ENCODE measurements at places on chromosomes 12 and 14.

GRCh38 chr12:107780298-107780697 is 5.8 kb downstream of the ASCL4 start:
- DNase-seq: no peak

DNA sequence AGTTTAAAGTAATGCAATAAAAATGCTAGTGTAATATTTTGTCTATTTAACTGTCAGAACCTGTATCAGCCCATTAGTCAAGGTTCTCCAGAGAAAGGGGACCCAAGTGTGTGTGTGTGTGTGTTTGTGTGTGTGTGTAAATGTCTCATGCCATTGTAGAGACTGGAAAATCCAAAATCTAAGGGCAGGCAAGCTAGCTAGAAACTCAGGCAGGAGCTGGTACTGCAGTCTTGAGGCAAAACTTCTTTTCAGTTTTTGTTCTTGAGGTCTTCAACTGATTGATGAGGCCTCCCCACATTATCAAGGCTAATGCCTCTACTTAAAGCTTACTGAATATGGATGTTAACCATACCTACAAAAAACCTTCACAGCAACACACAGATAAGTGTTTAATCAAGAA is 126.7 kb downstream of the PRKD1 start:
- no peak for DNase-seq

DNA sequence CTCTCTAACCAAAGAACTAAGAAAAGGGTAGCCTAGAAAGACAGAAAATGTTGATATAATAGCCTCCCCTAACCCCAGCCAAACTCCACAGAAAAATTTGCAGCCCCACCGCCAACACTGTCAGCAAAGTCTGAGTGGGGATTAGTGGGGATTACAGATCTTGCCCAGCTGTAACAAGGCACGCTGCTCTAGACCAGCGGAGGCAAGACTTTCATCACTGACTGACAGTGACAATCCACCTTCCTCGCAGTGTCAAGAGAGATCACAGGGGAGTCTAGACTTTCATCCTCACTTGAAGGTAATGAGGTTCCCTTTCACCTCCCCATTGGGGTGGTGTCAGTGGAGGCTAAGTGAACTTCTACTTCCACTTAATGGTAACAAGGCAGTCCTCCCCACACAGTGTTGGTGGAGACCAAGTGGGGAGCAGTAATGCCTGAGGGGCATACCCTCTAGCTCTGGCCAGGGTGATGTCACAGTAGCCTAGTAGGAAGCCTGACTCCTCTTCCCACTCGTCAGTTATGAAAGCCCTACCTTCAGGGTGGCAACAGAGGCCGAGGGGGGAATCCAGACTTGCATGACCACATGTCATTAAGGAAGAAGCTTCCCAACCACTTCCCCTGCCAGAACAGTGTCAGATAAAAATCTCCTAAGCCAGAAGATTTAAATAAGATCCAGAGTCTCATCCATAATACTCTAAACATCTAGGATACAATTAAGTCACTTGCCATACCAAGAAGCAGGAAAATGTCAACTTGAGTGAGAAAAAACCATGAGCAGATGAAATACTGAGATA is 91.7 kb upstream of the RASSF8 start:
- no peak for DNase-seq

DNA sequence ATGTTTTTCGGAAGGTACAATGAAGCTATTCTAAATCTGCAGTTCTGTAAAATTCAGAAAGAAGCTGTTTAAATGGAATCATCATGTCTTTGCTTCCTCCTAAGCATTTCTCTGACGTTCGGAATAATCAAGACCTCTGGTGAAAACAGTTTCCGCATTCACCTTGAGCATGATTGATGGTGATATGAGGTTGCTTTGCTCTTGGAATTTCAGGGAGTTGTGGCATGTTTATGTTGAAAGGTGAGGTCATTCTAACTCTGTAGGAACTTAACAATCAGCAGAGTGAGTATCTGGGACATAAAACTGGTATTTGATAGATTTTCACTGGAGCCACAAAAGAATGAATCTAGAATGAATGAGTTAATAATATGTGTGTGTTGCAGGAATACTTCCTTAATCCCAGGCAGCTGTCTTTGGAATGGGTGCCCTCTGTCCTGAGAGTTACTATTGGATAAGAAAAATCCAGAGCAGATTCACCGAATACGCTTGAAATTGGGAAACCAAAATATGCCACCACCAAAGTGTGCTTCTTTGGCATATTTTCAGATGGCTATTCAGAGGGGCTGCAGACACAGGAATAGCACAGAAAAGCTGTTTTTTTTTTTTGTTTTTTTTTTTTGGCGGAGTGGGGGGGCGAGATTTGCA is 599.1 kb downstream of the CCER1 start:
- DNase-seq: no peak

DNA sequence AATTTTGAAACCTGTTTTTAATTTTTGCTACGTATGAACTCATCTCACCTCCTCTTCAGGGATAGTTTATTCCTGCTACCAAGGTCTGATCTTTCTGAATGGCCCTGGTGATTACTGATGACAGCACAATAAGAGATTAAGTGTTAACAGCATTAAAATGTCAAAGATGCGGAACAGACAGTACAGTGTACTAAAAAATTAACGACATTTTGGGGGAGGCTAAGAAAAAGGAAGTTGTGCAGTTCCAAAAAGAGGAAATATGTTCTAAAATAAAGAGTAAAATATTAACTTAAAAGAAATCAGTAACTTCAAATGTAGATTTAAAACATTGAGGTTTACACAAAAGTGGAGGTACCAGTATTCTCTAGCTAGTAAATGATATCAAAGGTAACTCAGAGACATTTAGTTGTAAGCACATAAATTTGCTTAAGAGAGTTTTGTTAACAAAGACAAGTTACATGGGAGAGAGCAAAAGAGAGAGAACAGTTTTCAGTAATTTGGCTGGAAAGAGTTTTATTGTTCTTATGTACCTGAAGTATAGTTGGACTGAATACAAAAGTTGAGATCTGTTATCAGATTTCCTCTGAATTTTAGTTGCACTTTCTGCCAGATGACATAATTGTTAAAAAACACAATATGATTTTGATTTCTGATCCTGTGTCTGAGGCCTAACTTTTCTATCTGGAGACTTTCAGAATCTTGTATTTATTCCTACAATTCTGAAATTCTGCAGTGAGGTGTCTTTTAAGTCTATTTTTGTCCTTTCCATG is 4.2 kb upstream of the CLECL1 start:
- DNase-seq: no peak
